Activated CD8-positive, alpha-beta memory T cell treated with anti-CD3 and anti-CD28 coated beads for 36 hours (primary cell): ENCODE measurements at places on chromosomes 7 and 10. TPM values are rescaled to one million over a fixed set of nuclear protein-coding genes. Genes with fewer than 3 reads are reported as not detected.

Gene TBL2
- total RNA-seq = 37.8 TPM

Gene MSRB2
- total RNA-seq = 5.1 TPM

Gene SH2D4B
- total RNA-seq = 0.21 TPM

Gene LIPK
- not detected for total RNA-seq

Gene IGFBP1
- total RNA-seq = not detected

Gene HOXA7
- total RNA-seq = not detected

Gene UCMA
- not detected for total RNA-seq

Gene ZNF25
- 4.9 TPM for total RNA-seq
